ENCODE measurements at places on chromosomes 5 and 9. TPM values are rescaled to one million over a fixed set of nuclear protein-coding genes. Genes with fewer than 3 reads are reported as not detected.

GRCh38 chr5:54728588-54728915, 211.0 kb downstream of the SNX18 start:
- no peak for DNase-seq

DNA sequence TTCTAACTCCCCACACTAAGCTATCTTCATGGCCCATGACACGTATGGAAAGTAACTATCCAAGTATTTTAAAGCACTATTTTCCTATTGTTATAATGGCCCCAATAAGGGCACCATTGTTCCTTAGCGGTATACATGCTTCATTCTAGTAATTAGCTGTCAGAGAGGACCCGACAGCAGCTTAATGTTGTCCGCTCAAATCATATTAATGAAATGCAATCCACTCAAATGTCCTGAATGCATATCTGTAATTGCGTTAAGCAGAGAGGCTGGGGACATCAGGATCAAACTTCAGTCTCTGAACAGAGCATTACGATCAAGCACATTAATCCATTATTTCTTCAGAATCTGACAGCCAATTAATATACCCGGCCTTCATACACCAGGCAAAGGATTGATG, 139.7 kb downstream of the CRB2 start:
- DNase-seq, result no peak

DNA sequence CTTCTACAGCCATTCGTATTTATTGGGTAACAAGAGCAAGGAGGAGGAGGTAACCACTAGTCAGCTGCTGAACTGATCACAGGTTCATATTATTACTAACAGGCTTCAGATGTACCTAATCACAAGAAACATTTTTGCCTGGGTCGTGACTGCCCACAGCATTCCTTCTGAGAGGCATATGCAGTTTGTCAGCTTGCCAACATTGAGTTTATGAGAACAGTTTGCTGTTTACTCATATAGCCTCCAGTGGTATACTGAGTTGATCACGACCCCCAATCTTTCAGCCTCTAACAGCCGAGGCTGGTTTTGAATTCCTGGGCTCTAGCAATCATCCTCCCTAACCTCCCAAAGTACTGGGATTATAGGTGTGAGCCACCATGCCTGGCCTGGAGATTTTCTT, 693.6 kb downstream of the TLE1 start:
- DNase-seq, result no peak

DNA sequence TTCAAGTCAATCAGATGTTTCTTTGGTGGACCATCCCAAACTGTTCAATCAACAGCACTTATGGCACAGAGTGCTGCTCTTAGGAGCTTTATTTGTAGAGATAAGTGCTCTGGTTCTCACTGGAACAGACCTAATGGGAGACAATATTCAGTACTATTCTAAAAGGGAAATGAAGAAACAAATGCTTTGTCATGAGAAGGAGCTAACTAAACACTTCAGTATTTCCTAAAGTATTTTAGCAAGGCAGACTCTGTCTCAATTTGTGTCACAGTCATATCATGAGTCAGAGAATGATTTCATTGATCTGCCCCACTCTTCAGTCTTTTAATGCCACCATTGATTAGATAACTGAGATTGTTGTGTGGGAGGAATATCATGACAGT, 175.3 kb downstream of the SLF1 start:
- DNase-seq, result no peak

DNA sequence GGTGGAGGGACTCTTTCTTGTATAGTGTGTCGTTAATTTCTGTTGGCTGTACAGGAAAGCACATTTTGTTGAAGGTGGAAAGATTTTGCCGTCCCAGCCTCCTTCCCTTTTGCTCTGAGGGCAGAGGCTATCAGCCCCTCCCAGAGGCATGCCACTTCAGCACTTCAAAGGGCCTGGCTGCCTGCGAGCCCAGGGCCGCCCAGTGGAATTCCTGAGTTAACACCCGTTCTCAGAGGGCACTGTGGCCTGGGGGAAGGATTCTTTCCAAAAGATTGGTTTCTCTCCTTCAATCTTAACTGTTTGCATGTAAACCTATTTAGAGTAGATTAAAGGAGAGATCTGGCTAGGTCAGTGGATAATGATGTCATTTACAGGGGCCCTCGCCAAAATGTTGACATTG, 238.6 kb downstream of the FANCC start:
- peak; percentile 59 for DNase-seq

AUH gene
- polyA plus RNA-seq, result 34.2 TPM

DNA sequence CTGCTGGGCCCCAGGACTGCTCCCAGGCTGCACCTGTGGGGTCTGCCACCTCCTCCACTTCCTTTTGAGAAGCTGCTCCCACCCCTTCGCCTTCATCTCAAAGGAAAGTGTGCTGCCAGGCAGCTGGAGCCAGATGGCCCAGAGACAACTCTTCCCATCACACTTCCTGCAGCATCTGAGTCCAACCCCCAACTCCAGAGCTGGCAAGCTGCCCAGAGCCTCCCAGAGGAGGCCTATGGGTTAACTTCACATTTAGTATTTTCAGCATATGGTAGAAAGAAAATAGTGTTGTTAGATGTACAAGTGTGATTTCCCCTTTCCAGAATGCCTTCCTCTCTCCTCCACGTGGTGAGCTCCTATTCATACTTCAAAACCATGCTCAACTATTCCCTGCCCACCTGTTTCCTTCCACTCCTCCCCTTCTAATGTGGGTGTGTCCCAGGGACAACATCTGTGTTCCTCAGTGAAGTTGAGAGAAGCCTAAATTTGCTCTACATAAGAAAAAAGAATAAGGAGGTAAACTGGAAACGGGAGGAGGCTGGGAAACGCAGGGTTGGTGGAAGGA, 38.6 kb upstream of the KCNMB1 start:
- no peak for DNase-seq
